ENCODE measurements at places on chromosomes 4 and X.

DNA sequence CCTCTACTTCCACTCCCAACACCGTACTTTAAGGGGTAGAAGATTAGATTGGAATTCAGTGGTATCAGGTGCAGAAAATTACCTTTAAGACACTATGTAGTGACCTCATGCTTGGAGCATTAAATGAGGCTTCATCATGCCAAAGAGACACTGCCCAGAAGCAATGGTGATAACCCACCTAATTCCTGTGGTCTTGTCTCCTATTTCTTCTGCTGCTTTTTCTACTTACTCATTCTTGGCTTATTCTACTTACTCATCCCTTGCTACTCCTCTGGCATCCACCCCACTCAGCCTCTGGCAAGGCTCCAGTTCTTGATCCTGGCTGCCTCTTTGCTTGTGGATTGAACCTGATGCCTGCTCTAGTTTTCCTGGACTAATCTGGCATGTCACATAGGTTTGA is 62.3 kb upstream of the ADAMTS3 start:
- DNase-seq, result no peak

DNA sequence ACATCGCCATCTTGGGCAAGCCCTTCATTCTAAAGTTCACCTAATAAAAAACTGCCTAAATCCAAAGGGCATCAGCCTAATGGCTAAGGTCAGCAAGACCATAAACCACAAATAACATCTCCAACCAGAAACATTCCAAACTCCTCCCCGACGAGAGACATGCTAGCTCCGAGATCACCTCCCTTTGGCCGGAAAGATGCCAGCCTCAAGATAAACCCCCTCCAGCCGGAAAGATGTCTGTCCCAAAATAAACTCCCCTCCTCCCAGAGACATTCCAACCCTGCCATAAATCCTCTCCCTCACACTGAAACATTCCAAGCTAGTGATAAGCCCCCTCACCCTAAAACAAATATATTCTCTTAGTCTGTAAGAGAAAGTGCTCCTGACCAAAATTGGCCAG is 13.3 kb upstream of the DYNLT3 start:
- DNase-seq, result no peak

GRCh38 chr4:184452740-184453139 is 21.6 kb downstream of the IRF2 start:
- no peak for DNase-seq

- no peak for DNase-seq
Measured at GRCh38 chrX:41589634-41590270, 99.0 kb upstream of the GPR34 start.

DNA sequence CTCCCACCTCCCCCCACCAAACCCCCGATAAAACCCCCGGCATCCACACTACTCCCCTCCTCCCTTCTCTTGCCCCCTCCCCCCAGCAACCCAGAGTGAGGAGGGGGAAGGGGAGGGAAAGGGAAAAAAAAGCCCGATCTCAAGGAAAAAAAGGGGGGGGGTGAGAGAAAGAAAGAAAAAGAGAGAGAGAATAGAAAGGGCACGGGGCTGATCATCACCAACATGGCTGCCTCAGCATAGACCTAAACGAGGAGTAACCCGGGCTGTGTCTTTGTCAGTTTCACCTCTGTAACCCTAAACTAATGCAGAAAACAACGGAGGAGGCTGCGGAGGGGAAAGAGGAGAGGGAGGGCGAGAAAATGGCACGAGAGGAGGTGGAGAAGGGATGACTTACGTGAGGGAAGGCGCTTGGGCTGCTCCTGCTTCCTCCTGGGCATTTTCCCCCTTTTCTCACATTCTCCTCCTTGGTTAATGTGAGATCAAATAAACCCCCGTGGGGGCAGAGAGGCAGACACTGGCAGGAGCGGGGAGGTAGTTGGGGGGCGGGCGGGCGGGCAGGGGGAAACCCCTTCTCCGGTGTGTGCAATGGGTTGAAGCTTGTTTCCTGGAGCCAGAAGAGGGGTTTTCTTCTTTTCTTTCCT is 532 bp downstream of the ZNF827 start:
- no peak for DNase-seq

DNA sequence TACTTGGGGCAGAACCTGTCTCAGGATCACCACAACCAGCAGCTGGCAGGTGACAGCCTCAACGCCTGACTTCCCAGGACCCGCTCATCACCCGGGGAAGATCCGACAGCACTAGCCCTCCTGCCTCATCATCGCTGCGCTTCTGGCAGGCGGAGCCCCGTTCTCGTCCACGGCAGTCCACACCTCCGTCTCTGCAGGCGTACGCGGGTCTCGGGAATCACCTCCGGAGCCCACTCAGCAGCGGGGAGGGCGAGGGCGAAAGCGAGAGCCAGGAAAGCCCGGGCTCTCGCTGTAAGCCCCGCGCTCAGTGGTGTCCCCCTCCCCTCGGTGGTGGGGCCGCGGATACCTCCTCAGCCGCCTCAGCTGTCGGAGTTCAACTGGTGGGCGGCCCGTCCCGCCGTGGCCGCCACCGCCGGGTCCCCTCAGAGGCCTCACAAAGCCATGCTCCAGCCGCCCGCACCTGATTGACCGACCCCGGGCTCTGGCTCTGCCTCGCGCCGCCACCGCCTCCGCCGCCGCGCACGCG is 518 bp upstream of the CNKSR2 start:
- DNase-seq, result no peak

DNA sequence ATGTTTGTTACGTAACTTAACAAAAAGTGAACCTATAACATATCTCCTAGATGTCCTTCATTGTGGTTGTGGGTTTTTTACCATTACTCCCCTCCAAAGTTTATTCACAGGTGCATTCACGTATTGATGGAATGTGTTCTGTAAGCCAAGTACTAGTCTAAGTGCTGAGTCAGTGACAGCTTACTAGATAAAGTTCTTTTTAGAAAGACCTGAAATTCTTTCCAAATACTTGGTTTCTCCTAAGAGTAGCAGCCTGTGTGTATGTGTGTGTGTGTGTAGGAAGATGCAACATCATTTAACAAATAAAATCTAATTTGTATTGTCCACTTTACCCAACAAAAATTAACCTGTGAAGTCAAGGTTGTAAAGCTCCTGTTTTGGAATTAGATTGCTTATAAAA is 22.1 kb downstream of the NAP1L5 start:
- no peak for DNase-seq

DNA sequence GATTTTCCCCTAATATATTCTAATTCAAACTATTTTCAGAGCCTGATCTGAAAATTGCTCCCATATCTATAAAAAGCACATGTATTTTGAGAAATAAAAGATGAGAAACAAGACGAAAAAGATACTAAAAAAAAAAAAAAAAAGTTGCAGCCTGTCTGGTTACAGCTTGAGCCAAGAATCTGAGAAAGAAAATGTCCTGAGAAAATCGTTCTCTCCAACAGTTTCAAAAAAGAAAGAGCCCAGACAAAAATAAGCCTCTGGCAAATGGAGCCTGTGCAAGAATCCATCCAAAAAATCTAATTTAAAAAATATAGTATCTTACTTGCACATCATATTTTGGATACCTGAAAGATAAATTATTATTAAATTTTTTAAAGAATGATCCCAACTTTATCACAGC is 163.0 kb upstream of the TBL1X start:
- no peak for DNase-seq

GRCh38 chrX:39551762-39552161 is 546.0 kb downstream of the BCOR start:
- no peak for DNase-seq

DNA sequence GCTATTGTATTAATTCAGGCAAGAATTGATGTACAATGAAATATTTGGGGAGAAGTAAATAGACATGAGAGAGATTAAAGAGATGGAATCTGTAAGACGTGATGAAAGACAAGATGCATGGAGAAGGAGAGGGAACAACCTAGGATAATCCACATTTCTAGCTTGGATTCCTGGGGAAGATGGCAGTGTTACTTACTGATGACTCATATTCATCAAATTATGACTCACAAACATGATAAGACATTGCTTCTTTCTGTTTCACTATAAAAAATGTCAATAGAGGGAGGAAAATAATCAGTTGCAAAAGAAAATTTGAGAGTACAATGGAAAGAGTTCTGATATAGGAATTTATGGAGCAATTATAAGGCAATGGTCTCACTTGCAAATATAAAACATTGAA is 104.1 kb upstream of the BMP3 start:
- DNase-seq, result no peak

GRCh38 chr4:5611750-5612149 is 96.6 kb downstream of the EVC2 start:
- DNase-seq, result no peak

DNA sequence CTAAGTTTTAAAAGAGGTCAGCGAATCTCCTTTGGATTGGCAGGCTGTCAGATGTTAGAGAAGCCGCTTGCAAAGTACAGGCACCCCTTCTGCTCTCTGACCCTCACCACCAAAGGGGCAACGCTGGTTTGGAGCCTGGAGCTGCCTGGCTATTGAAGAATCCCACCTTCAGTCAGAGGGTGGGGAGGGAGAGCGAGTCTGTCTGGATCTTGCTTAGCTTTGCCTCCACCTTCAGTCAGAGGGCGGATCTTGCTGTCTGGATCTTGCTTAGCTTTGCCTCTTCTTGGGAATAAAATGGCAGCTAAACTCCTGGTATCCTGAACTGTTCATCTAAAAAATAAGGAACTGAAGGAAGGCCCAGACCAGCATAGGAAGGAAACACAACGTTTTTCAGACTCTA is 7.3 kb downstream of the CCDC110 start:
- DNase-seq, result no peak

GRCh38 chr4:78254893-78255292 is 197.8 kb downstream of the FRAS1 start:
- no peak for DNase-seq

GRCh38 chr4:120071192-120071795 is 4.6 kb upstream of the MAD2L1 start:
- DNase-seq, result no peak

- DNase-seq, result no peak
Measured at GRCh38 chrX:150037041-150037440, 98.8 kb upstream of the EOLA2 start.

- DNase-seq, result no peak
Measured at GRCh38 chr4:108758498-108758897, 4.4 kb downstream of the ETNPPL start.

GRCh38 chrX:30971774-30972603 is 82.9 kb upstream of the TAB3 start:
- no peak for DNase-seq

DNA sequence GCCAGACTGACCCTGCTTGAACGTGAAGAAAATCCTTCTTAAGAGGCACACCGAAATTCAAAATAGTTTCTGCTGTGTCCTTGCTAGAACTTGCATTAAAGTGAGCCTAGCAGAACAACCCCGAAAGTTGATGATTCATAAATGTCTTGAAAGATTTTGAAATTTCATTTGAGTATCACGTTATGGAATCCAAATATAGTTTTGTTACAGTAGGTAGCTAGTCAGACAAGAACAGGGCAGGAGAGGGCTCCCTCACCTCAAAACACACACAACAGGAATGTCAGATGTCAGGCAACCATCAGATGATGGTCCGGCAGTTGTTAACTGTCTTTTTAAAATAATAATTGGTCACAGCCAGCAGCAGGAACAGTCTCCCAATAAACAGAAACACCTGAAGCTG is 259.6 kb upstream of the GNPDA2 start:
- DNase-seq, result no peak

GRCh38 chr4:125191232-125191631 is 123.5 kb upstream of the FAT4 start:
- no peak for DNase-seq

- no peak for DNase-seq
Measured at GRCh38 chrX:151679798-151680402, 15.4 kb upstream of the PRRG3 start.

- DNase-seq, result no peak
Measured at GRCh38 chr4:6495296-6495590, 22.8 kb upstream of the PPP2R2C start.

- no peak for DNase-seq
Measured at GRCh38 chrX:97907791-97908190, 1024.1 kb downstream of the RPA4 start.

DNA sequence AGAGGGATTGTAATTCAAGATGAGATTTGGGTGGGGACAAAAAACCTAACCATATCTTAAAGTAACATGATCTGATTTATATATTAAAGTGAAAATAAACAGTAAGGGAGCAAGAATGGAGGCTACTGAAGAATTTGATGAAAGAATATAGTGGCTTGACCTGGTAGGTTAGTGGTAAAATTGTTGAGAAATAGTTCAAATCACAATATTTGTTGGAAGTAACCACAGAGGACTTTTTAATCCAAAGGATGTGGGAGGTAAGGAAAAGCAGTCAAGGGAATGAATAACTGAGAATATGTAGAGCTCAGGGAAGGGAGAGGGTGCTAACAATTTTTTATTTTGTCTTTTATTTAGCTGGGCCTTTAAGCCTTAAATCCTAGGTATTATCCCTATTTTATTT is 139.8 kb upstream of the HS3ST1 start:
- DNase-seq, result no peak

- no peak for DNase-seq
Measured at GRCh38 chr4:12041828-12042227, 613.1 kb upstream of the HS3ST1 start.

- DNase-seq, result no peak
Measured at GRCh38 chr4:128737098-128737513, 72.4 kb upstream of the JADE1 start.

GRCh38 chr4:184911310-184911709 is 85.5 kb upstream of the ACSL1 start:
- DNase-seq, result no peak

- DNase-seq, result no peak
Measured at GRCh38 chr4:92111493-92111892, 192.3 kb upstream of the GRID2 start.
